NCI-H187 (cell line): ENCODE measurements at places on chromosomes 11 and 22.

- DNase-seq: no peak
These were observed 27.8 kb downstream of the LIMK2 start for GRCh38 chr22:31239771-31240370.

GRCh38 chr11:67032830-67033551 lies 10.1 kb downstream of the SYT12 start:
- DNase-seq: no peak

DNA sequence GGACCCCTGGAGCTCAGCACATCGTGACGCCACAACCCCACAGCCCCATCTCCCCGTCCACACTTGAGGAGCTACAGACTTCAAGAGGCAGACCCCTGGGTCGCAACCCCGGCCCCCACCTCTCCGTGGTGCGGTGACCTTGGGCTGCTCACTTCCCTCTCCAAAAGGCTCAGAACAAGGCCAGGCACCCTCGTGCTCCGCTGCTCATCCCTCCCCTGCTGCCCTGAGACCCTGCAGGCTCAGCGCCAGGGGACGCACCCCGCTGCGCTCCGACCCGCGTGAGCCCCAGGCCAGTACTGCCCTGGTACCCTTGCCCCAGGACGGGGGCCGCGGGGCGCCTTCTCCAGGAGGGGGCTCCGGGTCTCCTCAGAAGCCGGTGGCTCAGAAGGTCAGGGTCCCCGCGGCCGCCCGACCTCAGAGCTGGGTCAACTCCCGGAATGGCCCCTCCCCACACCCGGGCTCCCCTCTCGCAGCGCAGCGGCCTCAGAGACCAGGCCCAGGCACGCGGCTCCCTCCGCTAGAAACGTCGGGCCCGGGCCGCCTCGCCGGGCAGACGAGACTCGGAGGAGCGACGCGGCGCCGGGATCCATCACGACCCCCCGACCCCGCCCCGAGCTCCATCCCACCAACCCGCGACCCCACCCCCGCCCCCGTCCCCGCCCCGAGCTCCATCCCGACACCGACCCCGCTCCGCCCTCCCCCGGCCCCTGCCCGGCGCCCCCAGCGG lies 563 bp downstream of the GATD1 start:
- DNase-seq: no peak

DNA sequence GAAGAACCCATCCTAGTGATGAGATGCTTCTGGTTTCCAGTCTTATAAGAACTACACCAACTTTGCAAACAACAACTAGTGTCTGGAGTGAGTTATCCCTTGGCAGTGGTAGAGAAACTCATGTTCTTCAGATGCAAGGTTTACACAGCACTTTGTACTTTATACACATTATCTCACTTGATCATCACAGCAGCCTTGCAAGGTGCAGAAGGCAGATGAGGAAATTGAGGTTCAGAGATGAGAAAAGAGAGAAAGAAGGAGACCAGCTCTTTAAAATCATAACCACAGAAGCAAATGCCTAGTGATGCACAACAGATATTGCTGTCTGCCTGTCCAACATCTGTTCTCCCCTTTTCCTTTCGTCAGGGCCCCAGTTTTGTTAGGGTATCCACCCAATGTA lies 16.7 kb upstream of the CD44 start:
- no peak for DNase-seq

- no peak for DNase-seq
These were observed 28.6 kb downstream of the PPARA start for GRCh38 chr22:46178755-46179505.

DNA sequence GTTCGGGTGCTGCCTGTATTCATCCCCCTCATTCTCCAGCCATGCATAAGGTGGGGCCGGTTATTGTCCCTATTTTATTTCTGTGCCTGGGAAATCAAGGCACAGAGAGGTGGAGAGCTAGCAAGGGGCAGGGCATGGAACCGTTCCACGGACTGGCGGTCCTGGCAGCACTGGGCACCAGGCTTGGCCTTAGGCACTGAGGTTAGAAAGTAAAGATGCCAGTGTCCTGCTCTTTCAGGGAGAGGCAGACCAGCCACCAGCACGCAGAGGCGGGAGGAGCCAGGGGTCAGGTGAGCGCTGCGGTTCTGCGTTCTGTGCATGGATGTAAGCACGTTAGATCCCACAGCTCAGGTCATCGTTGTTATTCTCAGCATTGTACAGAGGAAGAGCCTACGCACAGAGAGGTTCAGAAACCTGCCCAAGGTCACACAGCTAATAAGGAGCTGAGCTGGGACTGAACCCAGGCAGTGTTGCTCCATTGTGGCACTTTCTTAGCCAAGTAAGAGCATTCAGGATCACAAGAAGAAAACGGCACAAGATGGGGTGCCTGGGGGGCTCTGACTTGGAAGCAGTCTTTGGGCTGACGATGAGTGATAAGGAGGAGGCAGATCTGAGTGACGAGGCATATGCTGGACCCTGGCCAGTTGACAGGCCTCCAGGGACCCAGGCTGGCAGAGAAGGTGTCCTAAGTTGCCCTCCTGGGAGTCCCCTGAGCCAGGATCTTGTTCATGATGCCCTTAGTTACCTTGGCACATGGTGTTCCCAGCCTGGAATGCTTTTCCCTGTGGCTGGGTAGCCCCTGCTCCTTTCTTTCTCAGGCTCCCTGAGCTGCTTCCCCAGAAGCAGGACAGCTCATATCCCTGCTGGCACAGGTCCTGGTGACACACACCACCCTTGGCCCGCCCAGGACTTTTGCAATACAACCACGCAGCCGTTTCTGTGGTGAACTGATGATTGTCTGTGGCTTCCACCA lies 41.1 kb downstream of the OSBPL5 start:
- no peak for DNase-seq

DNA sequence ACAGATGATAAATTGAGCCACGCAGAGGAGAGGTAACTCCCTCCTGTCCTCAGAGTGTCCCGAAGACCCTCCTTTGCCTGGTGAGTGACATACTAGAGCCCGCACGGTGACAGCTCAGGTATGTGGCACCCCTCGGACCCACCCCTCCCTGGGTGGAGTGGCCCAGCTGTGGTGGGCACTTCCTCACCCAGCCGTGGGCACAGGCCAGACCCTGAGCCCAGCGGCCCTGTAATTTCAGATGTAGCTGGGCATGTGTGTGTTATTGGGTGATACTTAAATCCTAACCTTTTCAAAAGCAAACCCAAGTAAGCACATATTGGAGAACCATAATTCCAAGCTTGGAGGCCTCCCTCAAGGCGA lies 93.2 kb downstream of the WNT7B start:
- no peak for DNase-seq

DNA sequence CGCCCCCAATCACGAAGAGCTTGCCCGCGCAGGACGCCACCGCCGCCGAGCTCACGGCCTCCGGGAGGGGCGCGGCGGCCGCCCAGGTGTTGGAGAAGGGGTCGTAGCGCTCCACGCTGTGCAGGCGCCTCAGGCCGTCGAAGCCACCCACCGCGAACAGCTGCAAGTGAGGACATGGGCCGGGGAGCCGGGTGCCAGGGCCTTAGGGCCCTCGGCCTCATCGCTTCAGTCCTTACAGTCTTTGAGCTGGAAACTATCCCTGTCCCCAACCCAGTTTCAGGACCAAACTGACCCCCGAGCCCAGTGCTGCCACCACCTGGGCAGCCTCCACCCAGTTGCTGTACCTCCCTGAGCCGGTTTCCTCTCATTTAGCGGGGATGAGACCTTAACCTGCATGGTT lies 7.6 kb downstream of the KLHL35 start:
- no peak for DNase-seq

DNA sequence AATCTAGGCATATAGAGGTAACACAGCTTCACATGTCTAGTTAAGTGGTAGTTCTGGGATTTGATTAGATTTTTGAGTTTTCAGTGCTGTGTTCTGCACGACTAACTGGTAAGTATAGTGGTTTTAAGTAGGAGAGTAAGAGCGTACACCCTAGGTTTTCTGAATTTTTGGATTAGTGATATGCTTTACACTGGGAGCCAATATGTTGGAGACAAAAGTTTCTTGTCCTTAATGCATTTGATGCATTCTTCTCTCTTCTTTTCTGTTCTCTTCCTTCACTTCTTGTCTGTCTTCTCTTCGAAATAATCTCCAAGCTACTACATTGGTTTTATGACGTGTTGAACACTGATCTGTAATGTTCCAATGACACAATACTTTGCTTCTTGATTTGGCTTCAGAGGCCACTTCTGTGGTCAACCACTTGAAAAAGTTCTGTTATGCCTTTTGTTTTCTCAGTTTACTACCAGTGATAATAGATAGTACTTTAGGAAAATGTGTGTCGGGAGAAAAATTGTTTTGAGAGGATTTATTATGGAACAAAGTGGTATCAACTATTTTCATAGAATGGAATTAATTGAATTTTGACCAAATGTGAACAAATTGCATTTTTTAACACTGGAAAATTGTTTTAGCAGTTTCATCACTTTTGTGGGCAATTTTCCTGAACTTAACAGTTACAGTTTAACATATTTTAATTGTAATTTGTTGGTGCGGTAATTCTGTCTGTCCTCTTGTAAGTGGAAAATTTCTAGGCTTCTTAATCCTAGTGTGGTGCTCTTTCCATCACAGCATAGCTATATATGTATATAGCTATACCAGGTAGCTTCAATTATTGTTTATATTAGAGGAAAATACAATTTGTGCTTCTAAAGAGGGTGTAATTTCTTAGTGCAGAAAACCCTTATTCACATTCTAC lies 2.6 kb downstream of the PDE3B start:
- peak; percentile 13 for DNase-seq

DNA sequence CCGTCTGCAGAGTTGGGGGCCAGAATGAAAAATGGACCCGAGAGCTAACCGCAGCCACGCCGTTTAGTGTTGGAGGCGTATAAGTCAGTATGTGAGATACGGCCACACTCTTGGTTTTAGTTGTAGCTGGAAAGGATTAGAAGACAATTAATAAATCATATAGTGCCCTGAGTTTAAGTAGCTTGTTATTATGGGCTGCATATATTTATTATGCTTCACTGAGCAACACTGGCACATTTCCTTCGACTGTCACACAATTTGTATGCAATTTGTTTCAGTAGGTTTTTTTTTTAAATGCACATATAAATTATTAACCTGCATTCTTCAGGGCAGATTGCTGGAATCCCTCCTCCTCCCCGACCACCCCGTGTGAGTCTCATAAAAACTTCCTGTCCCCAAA lies 56.9 kb downstream of the PKNOX2 start:
- no peak for DNase-seq

DNA sequence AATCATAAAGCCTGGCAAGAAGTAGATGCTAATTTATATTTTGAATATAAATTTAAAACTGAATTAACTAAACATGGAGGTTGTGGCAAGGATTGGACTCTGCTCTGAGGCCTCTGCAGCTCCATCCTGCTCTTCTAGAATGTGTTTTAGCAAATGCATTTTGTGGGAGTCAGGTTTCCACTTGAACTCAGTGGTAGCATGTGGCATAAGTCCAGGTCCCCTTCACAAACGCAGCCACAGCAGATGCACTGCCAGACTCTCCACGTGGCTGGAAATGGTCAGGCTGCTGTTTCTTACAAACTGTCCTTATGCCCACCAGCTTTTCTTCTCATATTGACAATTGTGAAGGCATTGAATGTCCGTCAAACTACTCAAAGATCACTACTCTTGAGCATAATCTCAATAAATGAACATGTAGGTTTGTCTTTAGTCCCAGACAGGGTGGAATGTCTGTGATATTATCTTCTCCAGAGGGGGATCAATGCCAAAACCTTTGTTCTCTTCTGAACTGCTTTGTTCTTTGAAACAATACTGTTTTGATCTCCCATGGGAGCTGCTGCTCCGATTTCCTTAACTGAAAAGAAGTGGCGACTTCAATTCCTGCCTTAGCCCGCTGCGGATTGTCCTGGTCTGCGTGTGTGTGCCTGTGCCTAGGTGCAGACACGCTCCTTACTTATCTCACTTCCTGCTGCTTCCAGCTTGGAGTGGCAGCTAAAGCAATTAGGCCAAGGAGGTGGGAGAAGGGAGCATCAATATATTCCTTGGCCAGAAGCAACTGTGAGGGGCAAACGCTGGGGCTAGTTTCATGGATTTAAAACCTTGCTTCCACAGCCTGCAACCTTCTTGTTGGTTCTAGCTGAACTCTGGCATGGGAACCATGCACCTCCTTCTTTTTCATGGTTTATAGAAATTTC lies 24.2 kb downstream of the EIF4G2 start:
- peak; percentile 76 for DNase-seq

DNA sequence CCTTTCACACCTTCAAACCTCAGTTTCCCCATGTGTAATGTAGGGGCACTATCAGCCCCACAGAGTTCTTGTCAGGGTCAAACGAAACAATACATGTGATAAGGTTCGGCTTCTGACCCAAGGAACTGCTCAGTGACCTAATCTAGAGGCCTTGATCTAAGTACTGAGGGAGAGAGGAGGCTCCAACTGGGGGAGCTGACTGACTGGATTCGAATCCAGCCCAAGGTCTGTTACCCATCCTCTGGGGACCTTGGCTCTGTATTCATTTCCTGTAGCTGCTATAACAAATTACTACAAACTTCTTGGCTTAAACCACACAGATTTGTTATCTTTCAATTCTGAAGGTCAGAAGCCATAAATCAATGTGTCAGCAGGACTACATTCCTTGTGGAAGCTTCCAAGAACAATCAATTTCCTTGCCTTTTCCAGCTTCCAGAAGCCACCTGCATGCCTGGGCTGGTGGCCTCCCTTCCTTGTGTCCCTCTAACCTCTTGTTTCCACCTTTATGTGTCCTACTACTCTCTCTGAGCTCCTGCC lies 10.7 kb upstream of the ANAPC15 start:
- DNase-seq: no peak

GRCh38 chr11:58134151-58134550 lies 8.8 kb upstream of the OR9I1 start:
- DNase-seq: no peak

DNA sequence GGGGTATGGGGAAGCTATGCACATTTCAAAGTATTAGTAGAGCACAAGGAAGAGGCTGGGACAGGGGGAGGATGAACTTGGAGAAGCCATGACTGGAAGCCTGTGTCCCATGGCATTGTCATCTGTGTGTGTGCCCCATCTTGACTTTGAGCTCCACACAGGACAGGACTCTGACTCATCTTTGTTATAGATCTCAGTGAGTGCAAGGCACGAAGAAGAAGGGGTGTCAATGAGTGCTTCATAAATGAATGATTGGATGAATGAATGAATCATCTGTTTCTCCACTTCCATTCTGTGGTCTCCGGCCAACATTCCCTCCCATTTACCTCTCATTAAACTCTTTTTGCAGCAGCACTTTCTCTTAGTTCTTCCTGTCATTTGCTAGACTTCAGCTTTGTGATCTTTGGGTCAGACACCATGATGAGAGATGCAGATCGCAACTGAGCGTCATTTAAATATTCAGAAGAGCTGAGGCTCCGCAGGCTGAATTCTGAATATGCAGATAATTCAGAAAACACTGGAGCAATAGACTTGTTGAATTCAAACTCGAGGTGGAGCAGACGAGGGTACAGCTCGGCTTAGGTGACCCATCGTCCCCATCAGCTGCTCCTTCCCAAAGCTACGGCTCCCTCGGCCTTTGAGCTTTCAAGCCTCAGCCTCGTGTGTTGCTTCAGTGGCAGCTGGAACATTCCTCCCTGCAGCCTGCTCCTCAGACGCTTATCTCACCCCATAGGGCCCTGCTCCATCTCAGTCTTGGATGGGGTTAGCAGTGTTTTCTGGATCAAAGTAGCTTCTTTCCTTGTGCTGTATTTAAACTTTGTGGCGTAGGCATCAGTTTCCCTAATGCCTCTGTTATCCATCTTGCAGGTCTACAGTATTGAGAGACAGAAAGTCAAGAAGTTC lies 30.8 kb downstream of the APOL3 start:
- DNase-seq: no peak
